ENCODE measurements at places on chromosomes 12 and 14.
A peak's percentile ranks its signal among the peaks of the same experiment; 100 is the strongest.

GRCh38 chr12:128583453-128583852, 240.3 kb downstream of the SLC15A4 start:
- DNase-seq, result no peak

- peak; percentile 67 for DNase-seq
Observed at GRCh38 chr12:110543252-110543959, 39.7 kb downstream of the PPTC7 start.

GRCh38 chr14:77682158-77682553, 25.7 kb downstream of the ALKBH1 start:
- DNase-seq, result no peak

GRCh38 chr14:104797115-104798044, 1.8 kb upstream of the AKT1 start:
- DNase-seq, result peak; percentile 40

- DNase-seq, result peak; percentile 89
Observed at GRCh38 chr14:87282266-87282665, 710.7 kb downstream of the GALC start.

- no peak for DNase-seq
Observed at GRCh38 chr12:12790956-12791355, 5.5 kb downstream of the APOLD1 start.

- DNase-seq, result no peak
Observed at GRCh38 chr14:36054353-36055051, 122.0 kb downstream of the PTCSC3 start.

DNA sequence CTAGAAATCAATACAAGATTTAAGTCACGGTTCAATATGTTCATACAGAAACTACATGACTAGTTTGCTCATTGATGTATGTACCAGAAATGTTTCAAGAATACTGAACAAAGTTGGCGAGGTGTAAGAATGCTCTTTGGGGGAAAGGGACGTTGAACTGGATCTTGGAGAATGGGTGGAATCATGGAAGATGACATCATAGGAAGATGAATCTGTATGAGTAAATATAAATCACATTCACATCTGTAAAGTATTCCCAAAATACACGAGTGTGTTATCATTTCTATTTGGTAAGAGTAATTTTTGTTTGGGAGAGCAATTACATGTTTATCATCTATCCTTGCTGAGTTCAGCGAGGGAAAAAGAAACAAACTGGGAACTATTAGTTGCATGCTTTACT, 162.2 kb upstream of the TMTC1 start:
- DNase-seq, result no peak

DNA sequence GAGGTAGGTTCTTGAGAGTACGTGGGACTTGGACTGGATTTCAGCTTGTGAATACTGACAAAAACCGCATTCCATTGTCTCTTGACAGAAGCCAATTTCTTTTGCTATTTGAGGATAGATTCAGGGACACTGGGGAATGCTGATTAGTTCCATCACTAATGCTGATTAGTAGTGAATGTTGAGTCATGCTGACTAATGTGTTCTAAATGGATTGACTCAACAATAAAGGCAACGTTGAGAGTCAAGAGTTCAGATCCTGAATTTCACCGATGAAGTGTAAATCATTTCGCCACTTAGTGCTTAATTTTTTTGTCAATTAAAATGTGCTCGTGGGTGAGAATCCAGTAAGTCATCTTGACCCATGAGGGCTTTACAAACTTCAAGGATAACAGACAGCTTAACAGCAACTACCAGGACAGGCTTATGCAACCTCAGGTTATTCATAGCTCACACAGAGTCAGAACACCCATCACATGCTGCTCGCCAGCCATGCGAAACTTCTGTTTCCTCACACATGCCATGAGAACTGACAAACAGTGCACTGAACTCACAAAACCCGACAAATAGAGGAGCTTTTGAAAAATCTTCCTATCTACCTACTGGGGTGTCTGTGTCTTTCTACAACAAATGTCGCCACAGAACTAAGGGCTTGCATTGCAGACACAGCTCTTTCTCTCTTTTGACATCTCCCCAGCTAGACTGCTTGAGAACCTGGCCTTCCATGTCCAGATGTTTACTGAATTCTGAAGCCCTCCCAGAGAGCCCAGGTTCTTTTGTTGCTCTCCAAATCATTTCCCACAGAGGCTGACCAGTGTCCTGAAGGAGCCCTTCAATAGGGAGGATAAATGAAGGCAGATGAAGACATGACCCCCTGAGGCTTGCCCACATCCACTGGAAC, 316.4 kb downstream of the ZFP36L1 start:
- no peak for DNase-seq

DNA sequence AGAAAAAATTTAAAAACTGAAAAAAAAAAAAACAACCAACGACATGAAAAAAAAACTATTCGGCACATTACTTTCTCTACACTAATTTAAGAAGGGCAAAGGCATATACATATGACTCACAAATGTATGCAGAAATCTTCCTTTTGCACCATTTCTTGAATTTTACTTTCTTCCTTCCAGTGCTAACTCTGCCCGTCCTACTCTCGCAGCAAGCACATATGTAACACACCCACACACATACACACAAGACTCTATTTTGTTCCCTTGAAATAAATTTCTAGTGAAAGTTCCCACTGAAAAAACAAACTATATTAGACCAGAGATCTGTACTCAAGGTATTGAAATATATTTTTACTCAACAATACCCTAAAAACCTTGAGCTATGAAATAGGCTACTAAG, 14.6 kb downstream of the BTG1 start:
- no peak for DNase-seq

- no peak for DNase-seq
Observed at GRCh38 chr12:104522985-104523722, 66.4 kb downstream of the CHST11 start.

DNA sequence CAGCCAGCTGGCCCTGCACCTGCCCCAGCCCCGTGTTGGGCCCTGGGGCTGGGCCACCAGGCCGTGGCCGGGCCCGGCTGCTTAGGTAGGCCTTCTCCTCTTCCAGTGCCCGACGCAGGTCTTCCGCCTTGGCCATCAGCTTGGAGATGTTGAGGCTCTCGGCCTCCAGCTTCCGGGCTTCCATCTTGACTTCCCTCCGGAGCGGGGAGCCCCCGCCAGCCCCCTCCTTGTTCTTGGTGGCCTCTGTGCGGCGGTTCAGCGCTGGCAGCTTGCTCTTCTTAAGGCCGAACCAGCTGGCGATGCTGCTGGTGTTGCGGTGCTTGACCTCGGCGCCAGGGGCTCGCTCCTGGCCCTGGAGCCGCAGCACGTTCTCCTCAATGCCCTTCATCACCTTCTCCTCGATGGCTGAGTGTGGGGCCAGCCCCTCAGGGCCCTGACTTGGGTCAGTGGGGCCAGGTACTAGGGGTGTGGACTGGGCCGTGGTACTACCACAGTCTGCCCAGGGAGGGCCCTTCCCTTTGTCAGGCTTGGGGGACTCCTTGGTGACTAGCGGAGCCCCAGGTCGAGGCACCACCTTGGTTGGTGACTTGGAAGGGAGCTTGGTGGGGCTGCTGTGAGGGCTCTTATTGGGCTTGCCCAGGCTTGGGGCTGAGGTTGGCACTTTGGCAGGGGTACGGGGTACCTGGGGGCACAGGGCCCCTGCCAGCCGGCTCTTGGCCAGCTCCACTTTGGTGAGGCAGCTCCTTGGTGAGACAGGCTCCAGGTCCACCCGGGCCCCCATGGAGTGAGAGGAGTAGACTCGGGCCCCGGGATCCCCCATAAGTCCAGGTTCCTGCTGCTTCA, 33.2 kb downstream of the NCKAP5L start:
- no peak for DNase-seq

GRCh38 chr14:59240356-59240755, 51.9 kb downstream of the DAAM1 start:
- no peak for DNase-seq

GRCh38 chr12:32902287-32902997, 5.9 kb upstream of the PKP2 start:
- no peak for DNase-seq

- DNase-seq, result peak; percentile 16
Observed at GRCh38 chr12:2212971-2213869, 160.4 kb downstream of the CACNA1C start.

- DNase-seq, result no peak
Observed at GRCh38 chr12:101539148-101539547, 55.6 kb upstream of the MYBPC1 start.

DNA sequence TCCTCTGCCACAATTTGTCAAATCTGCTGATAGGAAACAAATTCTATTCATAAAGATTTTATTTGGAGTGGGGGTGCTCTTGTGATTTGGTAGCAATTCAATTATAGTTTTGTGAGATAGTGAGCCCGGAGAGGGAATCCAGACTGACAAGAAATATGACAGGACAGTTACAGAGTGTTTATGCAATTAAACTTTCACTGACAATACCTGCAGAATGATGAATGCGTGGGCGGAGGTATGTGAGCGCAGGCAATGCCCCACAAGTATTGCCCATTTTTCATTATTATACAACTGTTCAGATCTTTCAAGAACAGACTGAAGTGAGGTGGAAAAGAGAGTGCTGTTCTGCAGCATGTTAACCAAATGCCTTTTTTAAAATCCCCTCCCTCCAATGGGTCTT, 259.0 kb downstream of the EGLN3 start:
- DNase-seq, result no peak

DNA sequence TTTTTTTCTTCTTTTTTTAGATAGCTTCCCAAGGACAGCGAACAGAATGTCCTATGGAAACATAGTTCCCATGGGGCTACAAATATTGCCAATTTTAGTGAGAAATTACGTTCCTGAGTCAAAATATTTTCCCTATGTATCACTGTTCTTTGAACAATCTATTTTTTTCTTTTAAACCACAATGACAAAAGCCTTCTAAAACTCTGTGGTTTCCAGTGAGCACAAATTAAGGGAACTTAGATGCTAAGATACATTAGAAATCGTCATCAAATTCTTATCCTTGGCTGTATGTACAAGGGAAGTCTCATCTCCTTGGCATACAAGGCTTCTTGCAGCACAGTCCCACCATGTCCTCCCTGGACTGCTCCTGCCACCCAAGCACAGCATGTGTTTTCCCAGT, 17.9 kb downstream of the CPM start:
- no peak for DNase-seq

DNA sequence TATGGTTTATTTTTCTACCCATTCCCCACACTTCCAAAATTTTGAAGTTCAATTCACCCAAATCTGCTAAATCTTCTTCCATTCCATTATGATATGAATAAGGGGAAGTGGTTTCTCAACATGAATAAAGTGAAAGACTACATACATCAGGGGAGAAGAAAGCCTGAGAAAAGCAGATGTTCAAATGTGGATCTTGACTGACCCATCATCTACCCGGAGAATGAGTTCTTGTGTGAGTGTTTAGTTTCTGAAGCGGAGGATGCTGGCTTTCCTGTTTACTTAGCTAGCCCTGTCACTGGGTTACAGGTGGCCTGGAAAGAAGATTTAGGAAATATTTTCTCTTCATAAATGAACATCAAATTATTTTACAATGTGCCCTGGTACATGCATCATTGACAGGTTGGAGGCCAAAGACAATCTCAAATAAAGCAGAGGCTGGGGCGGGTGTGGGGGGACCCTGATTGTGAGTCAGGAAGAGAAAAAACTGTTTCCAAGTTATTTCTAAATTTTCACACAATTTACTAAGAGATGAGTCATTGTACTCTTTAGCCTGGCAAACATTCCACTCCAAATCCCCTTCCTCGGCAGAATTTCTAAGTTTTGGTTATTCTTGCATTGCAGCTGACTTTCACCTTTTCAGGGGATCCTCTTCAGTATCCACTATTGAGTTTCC, 135.6 kb downstream of the SLC25A21 start:
- no peak for DNase-seq

DNA sequence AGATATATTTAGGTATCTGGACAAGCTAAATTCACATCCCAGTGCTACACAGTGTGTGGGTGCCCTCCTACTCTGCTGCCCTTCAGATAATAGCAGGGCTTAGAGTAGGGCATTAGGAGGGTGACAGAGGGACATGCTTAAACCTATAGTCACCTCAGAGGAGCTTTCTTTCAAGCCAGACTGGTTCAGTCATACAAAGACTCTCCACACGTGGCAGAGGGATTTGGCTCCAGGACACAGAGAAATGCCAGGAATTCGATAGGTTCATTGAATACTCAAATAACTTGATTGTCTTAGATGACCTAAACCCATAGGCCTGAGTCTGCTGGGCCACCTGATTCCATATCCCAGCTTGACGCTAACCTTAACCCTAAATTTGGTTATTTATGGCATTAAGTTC, 163.5 kb downstream of the TPH2 start:
- DNase-seq, result no peak

- no peak for DNase-seq
Observed at GRCh38 chr14:38799671-38800070, 303.4 kb downstream of the SEC23A start.

DNA sequence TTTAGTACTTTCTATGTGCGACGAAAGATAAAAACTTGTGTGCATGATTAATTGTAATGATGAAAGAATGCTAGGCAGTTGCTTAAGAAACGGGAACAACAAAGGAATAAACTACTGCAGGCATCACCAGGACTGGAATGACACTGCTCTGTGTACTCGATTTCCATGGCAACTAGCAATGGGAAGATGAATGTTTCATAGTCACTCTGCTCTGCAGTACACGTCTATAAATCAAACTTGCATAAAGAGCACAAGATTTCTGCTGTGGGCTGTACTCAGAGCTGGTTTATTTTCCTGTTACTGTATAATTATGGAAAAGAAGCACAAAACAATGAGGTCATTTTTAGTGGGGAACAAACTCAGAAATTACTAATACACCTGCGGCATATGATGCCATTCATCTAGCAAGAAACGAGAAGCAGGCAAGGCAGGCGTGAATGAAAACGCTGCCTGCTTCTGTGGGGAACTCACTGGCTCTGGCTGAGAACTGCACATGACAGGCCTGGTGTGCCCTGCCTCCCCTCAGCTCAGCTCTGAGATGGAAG, 41.8 kb downstream of the EFCAB11 start:
- DNase-seq, result no peak

- peak; percentile 86 for DNase-seq
Observed at GRCh38 chr14:96729889-96730288, 67.3 kb upstream of the VRK1 start.

- peak; percentile 31 for DNase-seq
Observed at GRCh38 chr12:59736786-59737185, 141.0 kb downstream of the SLC16A7 start.

DNA sequence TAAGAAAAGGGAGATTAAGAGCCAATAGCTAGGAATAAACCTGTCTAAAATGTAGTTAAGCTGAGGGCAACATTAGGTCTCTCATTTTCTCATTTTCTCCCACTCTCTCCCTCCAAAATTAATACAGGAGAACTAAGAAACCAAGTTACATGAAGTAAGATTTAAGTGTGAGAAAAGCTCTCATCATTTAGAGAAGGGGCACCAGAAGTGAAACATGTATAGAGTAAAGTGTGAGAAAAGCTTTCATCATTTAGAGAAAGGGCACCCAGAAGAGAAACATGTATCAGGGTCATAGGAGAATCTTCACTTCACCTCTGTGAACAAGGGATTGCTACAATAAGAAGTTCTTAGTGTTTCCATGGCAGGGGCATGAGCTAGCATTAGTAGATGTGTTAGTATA, 132.4 kb upstream of the CNTN1 start:
- no peak for DNase-seq

DNA sequence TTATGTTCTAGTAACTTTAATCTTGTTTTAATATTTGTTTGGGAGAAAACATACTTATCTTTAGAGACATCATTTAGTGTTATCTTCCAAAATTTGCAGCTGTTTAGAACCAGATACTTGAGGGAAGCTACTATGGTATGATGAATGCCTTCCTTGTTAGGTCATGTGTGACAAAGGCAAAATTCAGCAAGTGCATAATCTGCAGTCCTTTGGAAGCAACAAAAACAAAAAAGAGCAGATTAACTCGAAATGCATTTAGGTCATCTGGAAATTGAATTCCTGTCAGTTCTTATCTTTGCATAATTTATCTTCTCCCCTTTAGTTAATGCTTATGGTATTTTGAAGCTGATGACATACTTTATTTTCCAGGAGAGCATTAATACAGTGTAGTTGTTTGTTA, 3.5 kb downstream of the FBXO34 start:
- DNase-seq, result no peak
